ENCODE measurements at places on chromosomes 4 and X.

DNA sequence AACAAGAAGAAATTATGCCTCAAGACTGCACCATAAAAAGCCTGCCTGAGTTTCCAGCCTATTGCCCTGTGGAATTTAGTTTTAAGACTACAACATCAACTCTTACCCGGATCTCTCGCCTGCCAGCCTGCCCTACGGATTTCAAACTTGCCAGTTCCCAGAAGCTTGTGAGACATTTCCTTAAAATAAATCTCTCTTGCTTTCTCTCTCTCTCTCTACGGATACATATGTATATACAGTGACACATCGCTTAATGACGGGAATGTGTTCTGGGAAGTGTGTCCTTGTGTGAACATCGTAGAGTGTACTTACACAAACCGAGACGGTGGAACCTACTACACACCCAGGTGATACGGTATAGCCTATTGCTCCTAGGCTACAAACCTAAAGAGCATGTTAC lies 79.5 kb downstream of the CLNK start:
- DNase-seq = no peak

DNA sequence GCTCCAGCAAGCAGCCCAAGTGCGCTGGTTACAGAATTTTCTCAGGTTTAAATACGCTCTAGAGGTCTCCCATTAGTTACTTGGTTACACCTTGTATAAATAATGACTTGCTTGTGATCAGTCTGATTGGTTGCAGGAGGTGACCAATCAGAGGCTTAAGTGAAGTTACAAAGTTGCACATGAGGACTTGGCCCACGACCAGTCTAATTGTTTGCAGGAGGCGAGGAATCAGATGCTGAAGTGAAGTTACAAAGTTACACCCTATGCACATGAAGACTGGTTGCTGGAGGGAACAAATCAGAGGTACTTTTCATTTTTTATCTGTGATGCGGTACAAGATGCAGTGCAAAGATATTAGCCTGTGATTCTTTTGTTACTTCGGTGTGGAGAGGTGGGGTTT lies 80.7 kb downstream of the UBE2NL start:
- DNase-seq = no peak

DNA sequence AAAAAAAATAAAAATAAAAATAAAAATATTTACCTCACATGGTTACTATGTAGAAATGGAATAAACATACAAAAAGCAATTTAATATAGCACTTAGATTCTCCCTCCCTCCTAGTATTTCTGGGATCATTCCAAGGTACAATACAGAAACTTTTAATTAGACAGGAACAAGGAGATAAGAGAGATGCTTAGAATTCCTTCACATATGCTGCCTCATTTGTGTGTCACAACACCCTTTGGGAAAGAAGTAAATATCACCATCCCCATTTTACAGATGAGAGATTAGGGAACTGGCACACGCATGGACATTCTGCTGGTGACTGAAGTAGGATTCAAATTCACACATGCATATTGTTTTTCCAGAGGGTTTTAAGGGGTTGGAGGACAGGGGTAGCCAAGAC lies 164.2 kb downstream of the APBB2 start:
- no peak for DNase-seq

- DNase-seq = no peak
These were observed 8.2 kb upstream of the EFNB1 start for GRCh38 chrX:68820476-68821110.

DNA sequence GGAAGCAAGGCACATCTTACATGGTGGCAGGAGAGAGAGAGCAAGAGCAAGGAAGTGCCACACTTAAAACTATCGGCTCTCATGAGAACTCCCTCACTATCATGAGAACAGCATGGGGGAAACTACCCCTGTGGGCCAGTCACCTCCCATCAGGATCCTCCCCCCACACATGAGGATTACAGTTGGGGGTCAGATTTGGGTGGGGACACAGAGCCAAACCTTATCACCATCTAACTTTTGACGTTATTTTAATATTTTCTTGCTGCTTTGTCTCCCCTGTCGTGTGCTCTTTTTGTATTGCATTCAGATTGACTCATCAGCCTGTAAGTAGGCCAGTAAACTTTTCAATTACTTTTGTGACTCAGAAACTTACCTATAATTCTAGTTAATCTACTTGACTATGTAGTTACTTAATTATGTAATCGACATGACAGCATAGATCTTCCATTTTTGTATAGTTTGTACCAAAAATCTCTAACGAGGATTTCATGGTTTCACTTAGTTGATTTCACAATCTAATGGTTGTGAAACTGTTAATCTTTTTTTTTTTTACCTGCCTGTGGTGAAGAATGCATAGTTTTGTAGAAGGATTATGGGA lies 18.3 kb downstream of the STIM2 start:
- DNase-seq = peak; percentile 49

DNA sequence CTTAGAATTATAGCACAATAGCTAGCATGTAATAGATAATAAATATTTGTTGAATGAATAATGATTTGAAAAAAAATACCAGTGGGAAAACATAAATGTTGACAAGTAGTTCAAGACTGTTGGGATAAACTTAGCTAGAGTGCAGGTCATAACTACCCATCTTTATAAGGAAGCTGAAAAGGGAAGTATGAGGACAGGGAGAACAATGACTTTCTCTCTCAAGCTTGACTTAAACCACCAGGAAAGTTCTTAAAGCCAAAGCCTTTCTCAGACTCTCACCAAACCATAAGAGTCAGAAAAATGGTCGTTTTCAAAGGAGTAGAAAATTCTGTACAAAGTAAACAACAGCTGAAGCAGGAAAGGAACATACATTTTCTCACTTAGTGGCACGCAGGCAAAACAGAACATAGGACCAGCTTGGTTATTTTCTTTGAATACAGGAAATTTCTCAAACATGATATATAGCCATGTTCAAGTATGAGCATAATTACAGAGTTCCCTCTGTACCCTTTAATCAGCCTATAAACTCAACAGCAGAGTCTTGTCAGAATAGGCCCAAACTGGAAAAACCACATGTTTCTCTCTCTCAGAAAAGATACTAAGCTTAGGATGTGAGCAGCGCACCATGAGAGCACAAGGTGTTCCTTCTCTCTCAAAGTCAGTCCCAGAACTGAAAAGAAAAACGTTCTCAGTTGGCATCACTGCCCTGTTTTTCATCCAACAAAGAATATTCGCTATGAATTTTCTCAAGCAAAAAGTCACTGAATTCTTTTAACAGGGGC lies 28.7 kb downstream of the MAPK10 start:
- DNase-seq = no peak

DNA sequence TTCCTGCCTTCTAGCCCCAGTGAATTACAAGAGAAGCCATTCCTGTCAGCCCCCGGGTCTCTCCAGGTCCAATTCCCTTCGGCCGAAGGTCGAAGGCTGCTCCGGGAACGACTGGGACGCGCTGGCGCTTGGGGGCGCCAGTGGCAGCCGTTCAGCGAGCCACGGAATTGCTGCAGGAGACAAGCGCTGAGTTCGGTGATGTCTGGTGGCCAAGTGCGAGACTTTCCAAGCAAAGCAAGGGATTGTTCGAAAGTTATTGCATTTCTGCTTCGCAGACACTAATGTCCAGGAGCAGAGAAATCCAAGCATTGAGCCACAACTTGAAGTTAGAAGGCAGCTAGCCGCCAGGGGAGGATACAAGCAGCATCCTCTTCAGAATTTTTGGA lies 1.1 kb upstream of the DKK2 start:
- DNase-seq = no peak

- DNase-seq = no peak
These were observed 180.5 kb downstream of the KLHL13 start for GRCh38 chrX:117936118-117936517.

DNA sequence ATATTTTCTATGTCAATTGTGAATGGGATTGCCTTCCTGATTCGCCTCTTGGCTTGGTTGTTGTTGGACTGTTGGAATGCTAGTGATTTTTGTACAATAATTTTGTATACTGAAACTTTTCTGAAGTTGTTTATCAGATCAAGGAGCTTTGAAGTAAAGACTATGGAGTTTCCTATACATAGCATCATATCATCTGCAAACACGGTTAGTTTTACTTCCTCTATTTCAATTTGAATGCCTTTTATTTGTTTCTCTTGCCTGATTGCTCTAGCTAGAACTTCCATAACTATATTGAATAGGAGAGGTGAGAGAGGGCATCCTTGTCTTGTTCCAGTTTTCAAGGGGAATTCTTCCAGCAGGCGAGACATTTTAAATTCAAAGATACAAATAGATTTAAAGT lies 226.5 kb downstream of the FBXO8 start:
- no peak for DNase-seq

DNA sequence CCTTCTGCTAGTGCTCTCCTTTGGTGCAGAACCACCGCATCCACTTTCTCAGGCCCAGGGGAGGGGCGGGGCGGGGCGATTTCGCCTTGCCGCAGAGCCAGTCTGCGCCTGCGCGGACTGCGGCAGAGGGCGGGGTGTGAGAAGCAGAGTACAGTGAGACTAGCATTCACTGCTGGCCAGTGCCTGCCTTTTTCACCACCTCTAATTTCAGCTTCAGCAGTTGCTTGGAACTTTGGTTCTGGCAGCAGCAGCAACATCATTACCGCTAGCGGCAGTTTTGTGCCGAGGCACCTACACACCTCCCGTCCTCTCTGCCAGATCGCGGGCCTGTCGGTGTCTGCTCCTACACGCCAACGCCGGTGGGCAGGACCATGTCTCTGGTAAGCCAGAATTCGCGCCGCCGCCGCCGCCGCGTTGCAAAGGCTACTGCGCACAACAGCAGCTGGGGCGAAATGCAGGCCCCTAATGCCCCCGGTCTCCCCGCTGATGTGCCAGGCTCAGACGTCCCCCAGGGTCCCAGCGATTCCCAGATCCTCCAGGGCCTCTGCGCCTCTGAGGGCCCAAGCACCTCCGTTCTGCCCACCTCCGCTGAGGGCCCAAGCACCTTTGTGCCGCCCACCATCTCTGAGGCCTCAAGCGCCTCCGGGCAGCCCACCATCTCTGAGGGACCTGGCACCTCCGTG lies at the start of gene MAGEE1:
TSS of gene MAGEE1 (plus strand) at position 151 of the 683 bp plus-strand sequence. CDS start at position 372, 221 bp downstream.
- DNase-seq = peak; percentile 89

DNA sequence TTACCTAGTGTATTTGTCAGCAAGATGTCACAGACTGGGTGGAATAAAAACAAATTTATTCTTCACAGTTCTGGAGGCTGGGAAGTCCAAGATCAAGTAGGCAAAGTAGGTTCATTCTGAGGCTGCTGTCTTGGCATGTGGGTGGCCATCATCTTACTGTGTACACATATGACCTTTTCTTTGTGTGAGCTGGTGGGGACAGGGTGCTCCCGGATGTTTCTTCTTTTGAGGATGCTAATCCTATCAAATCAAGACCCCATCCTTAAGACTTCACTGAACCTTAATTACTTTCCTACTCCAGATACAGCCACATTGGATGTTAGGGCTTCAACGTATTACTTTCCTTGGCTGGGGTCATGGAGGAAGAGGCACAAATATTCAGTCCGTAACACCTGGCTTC lies 74.0 kb downstream of the TLL1 start:
- no peak for DNase-seq

DNA sequence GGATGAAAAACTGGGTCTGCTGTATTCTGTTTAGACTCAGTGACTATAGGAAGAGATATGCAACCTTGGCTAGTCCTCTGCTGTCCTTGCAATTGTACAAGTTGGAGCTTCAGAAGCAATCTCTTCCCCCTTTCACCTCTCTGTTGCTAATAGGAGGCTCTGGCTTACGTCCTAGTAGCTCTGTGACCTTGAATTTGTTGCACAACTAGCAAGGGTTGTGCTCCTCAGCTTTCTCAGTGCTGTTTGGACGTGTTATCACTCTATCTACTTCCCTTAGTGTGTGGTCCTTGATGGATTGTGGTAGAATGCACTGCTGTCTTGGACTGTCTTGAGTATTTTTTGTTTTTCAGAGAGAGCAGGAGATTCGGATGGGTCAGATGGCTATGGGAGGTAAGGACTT lies 3.4 kb upstream of the ITGB1BP2 start:
- no peak for DNase-seq

GRCh38 chr4:113511944-113512343 lies 249.6 kb downstream of the CAMK2D start:
- DNase-seq = no peak

DNA sequence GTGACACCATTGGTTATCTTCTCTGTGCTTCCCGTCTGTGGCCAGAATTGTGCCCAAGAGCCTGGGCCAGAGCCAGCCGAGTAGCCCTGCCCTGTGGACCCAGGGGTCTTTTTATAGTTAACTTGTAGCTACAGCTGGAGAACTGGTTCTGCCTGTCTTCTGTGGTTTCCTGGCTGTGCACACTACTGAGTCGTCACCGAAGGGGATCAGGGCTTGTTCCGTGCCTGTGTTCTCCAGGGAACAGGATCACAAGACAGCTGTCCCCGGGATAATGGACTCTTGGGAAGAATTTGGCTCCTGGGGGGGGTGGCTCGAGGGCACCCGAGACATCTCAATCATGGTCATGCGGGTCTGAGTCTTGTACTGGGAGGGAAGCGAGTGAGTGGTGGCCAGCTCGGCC lies 22.1 kb upstream of the OPN1LW start:
- DNase-seq = no peak

DNA sequence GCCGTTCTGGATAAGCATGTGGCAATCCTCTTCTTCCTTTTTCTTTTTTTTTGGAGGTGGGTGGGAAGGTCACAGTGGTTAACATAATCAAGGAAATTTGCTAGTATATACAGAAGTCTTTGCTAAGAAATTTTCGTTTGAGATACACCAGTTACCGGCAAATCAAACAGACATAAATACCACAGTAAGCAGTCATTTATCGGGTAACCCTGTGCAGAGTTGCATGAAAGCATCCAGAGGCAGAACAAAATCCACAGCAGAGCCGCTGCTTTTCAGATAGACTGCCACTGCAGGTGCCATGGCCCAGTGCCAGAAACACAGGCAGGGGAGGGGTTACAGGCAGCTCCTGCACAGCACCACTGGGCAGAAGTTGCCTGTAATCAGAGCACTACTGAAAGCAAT lies 179.1 kb upstream of the MAB21L2 start:
- peak; percentile 34 for DNase-seq

DNA sequence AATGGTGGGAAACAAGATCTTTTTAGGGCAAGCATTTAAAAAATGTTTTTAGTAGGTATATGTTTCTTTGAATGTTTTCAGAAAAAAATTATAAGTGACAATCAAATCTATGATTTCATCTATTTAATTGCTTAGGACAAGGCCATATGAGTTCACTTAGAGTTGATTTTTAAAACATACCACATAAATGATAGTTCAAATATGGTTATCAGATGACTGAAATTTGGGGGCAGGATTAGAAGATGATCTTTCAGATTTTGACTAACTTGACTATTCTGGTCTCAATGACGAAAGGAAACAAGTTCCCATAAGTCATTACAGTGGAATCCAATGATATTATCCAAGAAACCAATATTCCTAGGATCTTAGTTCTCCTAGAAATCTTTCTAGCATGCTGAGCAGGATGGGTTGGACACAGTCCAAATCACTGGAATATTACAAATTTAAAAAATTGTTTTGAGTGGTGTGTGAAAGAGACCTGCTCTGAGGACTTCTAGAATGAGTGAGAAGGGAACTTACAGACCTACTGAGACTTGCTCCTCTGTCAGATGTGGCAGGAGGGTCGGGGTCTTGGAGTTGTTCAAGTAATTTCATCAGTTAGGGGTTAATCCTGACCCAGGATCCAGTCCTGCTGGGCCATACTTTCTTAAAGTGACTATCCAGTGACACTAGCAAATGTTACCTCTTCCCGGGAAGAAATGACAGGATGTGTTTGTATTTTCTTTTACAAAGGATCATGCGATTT lies 20.0 kb downstream of the RHOH start:
- DNase-seq = no peak

GRCh38 chrX:130172127-130172845 lies 524 bp downstream of the RAB33A start:
- DNase-seq = peak; percentile 15

- no peak for DNase-seq
These were observed 979.4 kb upstream of the PCDH10 start for GRCh38 chr4:132169660-132170059.

- DNase-seq = no peak
These were observed 243.8 kb downstream of the RAPGEF2 start for GRCh38 chr4:159346681-159347080.

- DNase-seq = no peak
These were observed 163.0 kb downstream of the BTC start for GRCh38 chr4:74631338-74631737.
